ENCODE measurements at places on chromosomes 5 and 9.

GRCh38 chr5:81852291-81853029 is 101.6 kb upstream of the SSBP2 start:
- DNase-seq, result peak; percentile 78

GRCh38 chr5:140672455-140673186 is 755 bp downstream of the DND1 start:
- peak; percentile 28 for DNase-seq

- no peak for DNase-seq
Measured at GRCh38 chr5:172492097-172492840, 37.9 kb upstream of the SH3PXD2B start.

GRCh38 chr9:27291292-27291691 is 5.7 kb downstream of the EQTN start:
- no peak for DNase-seq

DNA sequence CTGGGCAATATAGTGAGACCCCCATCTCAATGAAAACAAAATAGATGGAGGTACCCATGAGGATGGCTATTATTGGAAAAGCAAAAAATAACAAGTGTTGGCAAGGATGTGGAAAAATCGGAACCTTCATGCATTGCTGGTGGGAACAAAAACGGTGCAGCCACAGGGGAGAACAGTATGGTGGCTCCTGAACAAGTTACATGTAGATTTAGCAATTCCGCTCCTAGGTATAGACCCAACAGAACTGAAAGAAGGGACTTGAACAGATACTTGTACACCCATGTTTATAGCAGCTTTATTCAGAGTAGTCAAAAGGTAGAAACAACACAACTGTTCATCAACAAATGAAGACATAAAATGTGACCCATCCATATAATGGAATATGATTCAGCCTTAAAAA is 43.0 kb downstream of the NTNG2 start:
- no peak for DNase-seq

GRCh38 chr9:94802793-94803192 is 76.3 kb downstream of the AOPEP start:
- peak; percentile 87 for DNase-seq

DNA sequence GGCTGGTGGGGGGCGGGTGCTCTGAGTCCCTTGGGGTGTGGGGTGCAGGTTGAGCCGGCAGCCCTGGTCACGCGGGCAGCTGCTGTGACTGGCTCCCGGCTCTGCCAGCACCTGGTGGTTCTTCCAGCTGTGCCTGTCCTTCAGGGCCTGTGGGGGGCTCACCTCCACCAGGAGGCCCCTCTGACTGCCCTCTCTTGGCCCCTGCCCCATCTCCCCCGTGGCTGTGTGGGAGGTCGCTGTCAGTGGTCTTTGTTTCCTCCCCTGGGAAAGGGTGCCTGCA is 3.3 kb downstream of the RXRA start:
- DNase-seq, result no peak

DNA sequence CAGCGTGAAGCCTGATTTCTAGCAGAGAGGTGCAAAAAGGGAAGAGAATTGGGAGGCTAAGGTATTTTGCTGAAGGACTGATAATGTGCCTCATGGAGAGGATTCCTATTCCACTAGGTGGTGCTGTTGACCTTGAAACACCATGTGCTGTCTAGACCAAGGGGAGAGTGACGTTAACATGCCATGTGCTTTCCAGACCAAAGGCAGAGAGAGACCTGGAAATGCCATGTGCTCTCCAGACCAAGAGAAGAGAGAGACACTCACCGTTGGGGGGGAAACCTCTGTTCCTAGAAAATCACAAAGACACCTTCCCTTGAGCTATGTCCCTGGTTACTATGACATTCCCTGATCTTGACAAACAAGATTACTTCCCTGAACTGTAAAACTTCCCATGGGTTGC is 286.0 kb upstream of the TUSC1 start:
- DNase-seq, result peak; percentile 78

DNA sequence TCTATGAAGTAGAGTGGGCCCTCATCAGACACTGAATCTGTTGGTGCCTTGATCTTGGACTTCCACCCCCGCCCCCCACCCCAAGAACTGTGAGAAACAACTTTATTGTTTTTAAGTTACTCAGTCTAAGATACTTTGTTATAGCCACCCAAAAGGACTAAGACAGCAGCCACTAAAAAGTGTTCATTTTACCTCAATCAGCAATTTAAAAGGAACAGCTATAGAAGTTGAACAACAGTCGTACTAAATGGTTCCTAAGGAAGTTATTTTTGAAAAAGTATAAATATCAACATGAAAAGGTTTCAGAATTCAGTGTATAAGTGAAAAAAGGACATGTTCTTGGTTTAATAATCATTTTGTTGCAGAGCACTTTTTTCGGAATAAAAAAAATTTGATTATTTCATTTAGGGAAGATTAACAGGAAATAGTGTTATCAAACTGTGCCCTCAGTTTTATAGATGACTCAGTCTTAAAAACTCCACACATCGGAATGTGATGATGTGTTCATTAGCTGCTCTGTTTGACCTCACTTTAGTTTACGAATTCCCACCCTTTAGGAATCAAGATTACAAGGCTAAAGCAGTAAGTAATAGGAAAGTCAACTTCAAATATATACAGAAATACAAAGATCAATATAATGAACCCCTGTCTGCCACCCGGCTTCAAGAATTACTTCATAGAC is 71.2 kb downstream of the MTAP start:
- peak; percentile 44 for DNase-seq

DNA sequence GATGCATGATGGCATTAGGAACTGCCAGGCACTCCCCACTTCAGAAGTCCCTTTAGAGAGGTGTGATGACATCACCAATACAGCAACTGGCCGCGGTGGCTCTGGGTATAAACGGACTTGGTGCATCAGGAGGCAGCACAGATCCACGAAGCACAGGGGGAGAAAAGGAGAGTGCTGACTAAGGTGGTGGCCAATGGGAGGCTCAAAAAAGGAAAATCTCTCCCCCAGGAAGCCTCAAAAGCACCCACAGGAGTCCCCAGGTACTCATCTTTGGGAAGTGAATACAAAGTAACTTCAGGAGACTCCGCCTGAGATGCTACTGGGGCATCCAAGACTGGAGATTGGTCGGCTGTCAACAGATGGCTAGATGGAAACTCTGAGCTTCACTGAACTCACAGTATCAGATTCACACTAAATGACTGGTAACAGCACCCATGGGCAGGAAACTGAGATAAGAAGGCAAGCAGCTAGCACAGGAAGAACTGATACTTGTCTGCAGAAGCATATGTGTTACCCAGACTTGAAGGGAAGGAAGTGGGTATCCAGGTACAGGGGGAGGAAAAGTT is 7.6 kb downstream of the TTC39B start:
- DNase-seq, result no peak

- no peak for DNase-seq
Measured at GRCh38 chr9:116905171-116905588, 218.1 kb downstream of the TRIM32 start.

DNA sequence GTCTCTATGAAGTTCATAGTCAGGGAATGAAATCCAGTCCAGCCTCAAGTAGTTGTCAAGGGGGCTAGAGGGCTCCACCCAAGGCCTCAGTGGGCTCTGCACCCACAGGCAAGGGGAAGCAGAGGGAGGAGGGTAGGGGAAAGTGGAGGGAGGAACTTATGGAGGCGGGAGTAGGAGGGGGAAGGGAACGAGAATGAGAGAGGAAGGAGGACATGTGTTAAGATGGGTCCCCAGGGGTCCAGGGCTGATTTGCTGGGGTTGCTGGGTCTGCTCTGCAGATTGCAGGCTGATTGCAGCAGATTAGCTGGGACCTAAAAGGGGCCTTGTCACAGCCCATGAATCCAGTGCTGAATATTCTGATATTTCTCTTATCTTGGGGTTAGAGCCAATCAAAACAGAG is 166.9 kb upstream of the IL12B start:
- no peak for DNase-seq

DNA sequence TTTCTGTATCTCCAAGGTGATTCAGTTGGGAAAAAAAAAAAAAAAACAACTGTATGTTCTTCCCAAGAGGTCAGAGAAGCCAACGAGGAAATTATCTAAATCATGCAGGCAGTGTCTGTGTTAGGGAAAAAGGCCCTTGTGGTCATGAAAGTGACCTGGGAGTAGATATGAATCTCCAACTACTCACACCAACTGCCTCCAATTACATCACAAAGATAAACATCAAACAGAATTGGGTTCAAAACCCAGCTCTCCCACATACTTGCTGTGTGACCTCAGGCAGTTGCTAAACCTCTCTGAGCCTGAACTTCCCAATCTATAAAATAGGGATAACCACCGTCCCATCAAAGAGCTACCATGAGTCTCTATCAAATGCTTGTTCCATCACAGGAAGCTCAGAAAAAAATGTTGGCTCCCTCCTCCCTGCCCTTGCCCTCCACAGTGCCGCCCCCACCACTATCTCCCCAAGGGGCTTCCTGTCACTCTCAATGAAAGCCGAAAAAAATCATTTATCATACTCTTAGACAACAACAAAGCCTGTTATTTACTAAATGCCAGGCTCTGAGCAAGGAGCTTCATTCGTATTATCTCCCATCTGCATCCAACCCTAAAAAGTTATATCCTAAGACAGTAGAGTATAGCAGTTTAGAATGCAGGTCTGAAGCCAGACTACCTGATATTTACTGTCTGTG is 42.9 kb downstream of the CDK5RAP2 start:
- no peak for DNase-seq

GRCh38 chr5:115812372-115812771 is 4.1 kb downstream of the CDO1 start:
- DNase-seq, result no peak

DNA sequence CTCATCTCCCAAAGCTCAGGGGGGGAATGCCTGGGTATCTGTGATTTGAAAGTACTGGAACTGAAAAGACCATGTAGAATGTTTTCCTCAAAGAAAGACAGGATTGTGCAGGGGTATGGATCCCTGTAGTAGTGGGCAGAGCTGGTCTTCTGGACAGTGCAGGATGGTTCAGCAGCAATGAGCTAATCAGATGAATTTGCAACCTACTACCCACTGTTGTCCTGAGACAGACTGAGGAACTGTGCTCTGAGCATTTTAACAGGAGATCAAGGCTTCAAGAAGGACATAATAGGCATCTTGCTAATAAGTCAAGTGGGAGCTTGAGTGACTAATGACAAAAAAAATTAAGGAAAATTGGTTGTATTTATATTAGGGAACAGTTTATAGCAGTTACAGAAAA is 61.7 kb downstream of the FYB1 start:
- DNase-seq, result no peak

Data from fibroblast of skin of abdomen (primary cell).